Activated CD4-positive, alpha-beta T cell treated with anti-CD3 and anti-CD28 coated beads for 1 hour (primary cell): ENCODE measurements at places on chromosomes 5 and 9.

DNA sequence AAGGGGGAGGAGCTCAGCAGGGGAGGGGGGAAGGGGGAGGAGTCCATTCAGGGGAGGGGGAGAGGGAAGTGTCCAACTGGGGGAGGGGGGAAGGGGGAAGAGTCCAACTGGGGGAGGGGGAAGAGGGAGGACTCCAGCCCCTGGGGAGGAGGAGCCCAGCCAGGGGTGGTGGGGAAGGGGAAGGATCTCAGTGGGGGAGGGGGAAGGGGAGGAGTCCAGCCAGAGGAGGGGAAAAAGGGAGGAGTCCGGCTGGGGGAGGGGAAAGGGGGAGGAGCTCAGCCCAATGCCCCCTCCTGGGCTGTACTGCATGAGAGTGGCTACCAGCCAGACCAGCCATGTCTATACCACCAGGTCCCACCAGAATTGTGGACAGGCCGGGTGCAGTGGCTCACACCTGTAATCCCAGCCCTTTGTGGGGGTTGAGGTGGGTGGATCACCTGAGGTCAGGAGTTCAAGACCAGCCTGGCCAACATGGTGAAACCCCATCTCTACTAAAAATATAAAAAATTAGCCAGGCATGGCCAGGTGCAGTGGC lies 30.6 kb upstream of the ADAMTS2 start:
- DNase-seq, result no peak

DNA sequence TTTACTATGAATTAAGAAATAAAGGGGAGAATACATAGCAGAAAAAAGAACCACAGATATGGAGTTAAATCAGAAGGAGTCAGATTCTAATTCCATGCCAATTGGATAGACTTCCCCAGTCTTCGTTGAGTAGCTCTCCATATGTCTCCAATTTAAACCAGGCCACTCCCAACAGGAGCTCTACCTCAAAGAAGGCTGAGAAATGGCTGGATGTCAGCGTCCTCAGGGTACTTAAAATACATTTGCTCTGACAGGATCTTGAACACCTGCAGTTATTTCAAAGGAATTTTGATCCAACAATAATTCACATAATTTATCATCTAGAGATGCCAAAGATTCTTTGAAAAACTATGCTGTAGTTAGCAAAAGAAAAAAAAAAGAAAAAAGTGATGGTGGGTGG lies 133.9 kb upstream of the FBN2 start:
- DNase-seq, result no peak

DNA sequence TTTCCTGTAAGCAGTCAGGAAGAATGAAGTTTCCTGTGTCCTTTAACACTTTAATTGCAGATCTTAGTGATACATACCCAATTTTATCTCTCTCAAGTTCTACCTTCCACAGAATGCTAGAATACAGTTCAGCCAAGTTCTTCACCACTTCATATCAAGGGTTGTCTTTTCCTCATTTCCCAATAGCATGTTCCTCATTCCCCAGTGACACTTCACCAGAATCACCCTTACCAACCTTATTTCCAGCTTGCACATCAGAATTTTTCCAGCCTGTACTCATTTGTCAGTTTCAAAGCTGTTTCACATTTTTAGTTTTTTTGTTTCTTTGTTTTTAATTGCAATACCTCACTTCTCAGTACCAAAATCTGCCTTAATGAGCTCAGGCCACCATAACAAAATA lies 126.1 kb downstream of the ESM1 start:
- no peak for DNase-seq

DNA sequence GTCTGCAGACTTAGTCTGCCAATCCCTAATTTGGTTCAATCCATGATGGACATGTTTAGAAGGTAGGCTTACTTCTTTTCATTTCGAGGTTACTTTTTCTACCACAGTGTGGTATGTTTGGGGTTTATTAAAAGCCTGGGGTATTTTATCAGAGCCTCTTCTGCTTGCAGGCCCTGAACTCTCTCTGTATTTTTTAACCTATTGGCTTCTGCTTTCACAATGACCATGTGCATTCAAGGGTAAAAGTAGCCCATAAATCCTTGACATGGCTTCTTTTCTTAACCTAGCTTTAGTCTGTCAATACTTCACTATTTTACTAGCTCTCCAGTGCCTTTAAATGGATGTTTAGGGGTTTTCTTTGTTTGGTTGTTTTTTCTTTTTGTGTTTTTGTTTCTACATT lies 286.6 kb downstream of the FER start:
- DNase-seq, result no peak

- DNase-seq, result no peak
These were observed 62.4 kb downstream of the TNPO1 start for GRCh38 chr5:72878854-72879253.

DNA sequence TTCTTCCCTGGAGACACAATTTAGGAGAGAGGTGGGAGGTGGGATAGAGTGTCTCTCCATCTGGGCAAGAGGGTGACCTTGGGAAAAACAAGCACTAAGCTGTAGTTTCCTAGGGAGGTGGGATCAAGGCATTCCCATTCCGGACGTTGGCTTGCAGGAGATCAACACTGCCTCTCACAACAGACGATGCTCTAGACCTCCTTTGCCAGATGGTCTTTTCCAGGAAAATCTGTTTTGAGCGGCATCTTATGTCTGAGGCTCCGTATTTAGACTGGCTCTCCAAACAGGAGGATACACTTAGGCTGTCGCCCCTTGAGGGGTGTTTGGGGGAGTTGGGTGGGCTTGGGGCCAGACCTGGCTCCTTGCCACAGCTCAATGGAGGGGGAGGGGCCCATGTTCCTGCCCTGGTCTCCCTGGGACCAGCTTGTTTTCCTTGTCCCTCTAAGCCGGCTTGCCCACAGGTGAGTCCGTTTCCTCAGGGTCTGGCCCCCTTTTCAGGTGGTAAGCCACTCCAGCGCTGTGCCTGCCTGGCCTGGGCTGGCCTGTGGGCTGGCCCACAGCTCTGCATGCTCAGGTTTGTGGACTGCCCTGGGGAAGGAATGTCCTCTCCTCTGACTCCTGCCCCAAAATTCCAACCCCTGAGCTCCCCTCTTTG lies 2.4 kb downstream of the PSD2 start:
- no peak for DNase-seq

DNA sequence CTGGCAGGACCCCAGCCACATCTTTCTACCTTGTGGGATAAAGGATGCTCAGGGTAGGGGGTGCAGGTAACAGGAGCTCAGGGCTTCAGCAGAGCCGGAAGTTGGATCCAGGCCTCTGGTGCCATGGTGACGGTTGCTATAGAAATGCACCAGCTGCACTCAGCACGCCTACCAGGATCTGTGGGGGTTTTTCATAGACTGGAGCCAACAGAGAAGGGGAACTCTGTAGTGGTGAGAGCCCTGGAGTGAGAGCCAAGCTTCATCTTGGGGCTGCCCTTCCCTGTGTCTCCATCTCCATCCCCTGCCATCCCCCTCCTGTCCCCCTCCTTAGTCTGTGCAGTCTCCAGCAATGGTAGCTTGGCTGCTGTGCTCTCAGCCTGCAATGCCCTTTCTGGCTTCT lies 27.5 kb upstream of the BOD1 start:
- DNase-seq, result no peak

GRCh38 chr9:35313916-35314315 lies 152.1 kb downstream of the UNC13B start:
- DNase-seq, result no peak

DNA sequence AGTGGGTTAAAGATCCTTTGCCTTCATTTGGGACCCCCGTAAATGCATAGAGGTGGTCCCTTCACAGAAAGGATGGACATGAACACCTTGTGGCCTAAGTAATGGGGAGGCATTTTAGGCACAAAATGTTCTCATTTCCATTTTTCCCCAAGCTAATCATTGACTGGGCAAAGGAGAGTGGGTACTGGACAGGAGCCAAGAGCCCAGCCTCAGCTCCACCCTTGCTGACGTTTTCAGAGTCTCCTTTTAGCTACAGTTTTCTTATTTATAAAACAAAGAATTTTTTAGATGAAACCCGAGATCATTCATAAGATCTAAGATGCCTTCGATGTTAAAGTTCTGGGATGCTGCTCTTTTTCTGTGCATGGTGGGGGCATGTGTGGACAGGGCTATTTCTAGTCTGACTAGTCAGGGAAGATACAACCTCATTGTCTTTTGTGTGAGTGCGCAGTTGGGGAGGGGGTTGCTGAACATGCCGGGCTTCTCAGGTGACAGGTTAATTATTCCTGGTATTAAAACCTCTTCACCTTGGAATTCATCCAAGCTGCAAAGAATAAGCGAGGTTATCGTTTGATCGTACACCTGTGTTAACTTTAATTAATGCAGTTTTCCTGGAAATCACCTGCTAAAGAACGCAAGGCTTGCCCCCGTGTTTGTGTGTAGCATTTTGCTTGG lies 48.4 kb downstream of the ADAMTS16 start:
- DNase-seq, result no peak

DNA sequence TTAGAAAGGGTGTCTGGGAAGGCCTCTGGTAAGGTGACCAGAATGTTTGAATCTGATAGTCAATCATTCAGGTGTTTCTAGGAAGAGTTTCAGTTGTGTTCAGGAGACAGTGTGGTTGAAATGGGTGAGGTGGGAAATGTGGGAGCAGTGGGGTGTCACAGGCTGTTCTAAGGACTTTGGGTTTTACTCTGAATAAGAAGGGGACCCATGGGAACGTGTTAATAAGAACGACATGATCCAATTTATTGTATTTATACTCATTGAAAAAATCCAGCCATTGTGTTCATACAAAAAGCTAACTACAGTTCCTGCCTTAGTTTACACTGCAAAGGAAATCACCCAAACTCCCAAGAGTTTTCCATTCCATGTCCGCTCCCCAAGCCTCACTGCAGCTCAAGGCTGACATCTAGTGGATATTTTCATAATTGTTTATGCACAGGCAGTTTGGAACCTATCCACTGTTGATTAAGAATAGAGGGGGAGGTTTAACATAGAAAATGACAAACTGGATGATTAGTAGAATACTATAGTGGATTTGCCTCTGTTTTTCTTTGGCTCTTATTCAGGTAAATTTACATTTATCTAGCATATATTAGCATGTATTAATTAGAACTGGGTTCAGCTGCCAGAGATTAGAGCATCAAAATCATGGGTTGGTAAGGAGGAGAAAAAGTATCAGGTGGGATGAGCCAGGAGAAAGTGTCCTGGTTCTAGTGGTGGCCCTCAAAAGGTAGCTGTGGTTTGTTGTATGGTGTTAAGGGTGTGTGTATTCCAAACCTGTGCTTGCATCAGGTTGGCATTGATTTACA lies 17.7 kb downstream of the CAVIN4 start:
- no peak for DNase-seq

GRCh38 chr5:112579599-112580170 lies 158.0 kb upstream of the APC start:
- no peak for DNase-seq

GRCh38 chr9:128553728-128554127 lies 1.3 kb downstream of the SPTAN1 start:
- no peak for DNase-seq

DNA sequence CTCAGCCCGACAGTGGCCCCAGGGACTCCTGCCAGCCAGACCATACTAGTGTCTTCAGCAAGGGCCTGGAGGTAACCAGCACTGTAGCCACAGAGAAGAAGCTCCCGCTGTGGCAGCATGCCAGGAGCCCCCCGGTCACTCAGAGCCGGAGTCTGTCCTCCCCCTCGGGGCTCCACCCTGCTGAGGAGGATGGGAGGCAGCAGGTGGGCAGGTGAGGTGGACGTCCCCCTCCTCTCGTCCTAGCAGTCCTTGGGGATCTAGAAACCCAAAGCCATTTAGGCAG lies 28.0 kb upstream of the LRRC14B start:
- no peak for DNase-seq

- no peak for DNase-seq
These were observed 8.5 kb upstream of the ORM1 start for GRCh38 chr9:114314256-114314867.

DNA sequence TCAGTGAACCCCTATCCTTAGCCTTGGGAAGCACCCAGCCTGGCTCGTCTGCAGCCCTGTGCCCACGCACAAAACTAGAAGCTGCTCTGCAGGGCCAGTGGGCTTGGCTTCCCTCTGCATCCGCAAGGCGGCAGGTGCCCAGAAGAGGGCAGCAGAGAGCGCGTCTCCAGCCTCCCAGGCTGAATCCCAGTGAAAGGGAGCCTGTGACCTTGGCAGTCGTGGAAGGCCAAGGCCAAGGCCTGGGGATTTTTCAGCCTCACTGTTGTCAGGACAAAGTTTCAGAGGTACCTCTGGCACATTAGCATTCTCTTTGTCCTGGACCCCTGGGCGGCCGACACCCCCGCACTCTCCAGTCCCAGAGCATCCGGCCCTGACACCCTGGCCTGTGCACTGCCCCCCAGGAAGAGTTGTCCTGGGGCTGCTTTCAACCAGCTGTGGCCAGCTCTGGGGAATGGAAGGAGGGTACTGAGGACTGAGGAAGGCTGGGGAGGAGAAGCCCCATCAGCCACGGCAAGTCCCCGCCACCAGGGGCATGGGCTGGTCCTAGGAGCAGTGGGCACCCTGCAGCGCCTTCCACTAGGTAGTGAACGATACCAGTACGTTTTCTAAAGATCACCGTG lies 63.6 kb upstream of the IL17B start:
- DNase-seq, result peak; percentile 55

DNA sequence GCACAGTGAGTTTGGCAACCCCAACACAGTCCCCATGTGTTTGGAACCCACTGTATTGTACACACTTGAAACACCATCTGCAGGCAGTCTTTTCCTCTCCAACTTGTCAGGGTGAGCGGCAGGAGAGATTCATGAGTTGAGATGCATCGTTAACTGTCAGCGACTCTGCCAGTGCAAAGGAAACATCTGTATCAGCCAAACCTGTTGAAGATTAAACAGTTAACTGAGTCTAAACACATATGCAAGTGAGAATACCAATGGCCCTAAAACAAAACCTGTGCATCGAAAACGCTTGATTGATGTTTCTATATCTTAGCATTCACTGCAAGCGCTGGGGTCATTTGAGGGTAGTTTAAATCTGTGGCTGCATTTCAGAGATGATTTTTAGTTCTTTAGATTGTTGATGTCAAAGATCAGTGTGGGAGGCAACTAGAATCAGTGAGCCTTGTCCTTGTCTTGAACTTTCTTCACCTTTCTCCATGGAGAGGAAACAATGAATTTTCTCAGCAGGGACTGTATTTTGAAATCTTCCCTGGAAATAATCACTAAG lies 41.3 kb upstream of the PAM start:
- no peak for DNase-seq

DNA sequence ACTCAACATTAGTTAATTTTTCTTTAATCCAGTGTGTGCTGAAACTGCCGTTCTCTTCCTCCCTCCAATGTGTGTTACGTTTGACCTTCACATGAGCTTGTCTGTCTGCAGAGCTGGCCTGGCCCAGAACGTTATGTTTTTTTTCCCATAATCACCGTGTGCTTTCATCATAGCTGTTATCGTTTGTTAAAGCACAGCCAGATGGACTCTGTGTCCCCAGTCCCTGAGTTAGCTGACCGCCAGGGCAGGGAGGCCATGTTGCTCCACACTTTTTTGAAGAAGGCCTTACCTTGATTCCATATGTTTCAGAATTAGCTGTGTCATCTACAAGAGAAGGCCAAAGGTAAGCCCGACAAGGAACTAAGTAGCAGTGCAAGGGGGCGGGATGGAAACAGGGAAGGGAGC lies 55.7 kb downstream of the HSD17B3 start:
- no peak for DNase-seq

- DNase-seq, result no peak
These were observed 84.8 kb upstream of the ALDH1A1 start for GRCh38 chr9:73037613-73038012.

- no peak for DNase-seq
These were observed 6.9 kb downstream of the MRPS2 start for GRCh38 chr9:135507104-135508035.
